ENCODE measurements at places on chromosomes 5 and 9.

DNA sequence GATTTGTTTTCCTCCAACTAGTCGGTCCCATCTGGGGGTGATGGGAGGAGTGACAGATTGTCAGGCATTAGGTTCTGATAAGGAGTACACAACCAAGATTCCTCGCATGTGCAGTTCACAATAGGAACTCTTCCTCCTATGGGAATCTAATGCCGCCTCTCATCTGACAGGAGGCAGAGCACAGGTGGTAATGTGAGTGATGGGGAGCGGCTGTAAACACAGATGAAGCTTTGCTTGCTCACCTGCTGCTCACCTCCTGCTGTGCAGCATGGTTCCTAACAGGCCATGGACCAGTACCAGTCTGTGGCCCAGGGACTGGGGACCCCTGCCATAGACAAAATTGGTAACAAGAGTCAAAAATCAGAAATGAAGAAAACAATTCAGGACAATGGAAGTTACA is 173.3 kb upstream of the HMHB1 start:
- no peak for DNase-seq

- no peak for DNase-seq
These were observed 762.7 kb downstream of the TLE1 start for GRCh38 chr9:80926611-80927010.

GRCh38 chr9:125992557-125992956 is 245.4 kb downstream of the PBX3 start:
- no peak for DNase-seq

- no peak for DNase-seq
These were observed 6.6 kb upstream of the RNF20 start for GRCh38 chr9:101527066-101527465.

DNA sequence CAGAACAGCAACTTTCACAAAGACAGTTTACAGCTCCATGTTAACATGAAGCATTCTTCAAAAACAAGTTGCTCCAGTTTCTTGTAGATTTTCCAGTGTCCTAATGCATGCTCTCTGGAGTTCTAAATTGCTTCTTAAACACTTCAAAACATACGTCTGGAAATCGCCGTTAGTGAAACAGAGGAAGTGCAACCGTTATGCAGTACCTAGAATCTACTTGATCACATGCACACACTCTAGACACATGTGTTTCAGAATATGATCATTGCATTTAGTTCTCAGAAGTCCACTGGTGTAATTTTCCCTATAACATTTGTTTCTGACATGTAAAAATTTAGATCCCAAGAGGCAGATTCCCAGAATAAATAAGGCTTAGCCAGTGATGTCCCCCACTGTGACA is 41.1 kb upstream of the RUFY1 start:
- DNase-seq = no peak

DNA sequence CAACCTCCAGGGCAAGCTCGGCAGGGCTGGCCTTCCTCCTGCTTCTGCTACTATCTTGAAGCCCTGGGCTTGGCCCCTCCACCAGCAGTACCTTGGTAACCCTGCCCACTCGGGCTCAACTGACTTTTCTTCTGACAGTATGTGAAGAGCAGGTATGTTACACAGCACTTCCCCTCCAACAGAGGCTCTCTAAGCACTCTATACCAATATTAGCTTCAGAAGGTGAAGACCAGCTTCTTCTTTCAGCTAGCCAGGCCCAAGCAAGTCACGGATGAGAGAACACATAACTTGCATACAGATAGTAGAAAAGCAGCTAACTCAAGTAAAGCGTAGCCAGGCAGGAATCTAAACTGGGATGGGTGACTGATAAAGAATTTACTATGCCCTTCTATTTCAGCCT is 64.3 kb downstream of the FEM1C start:
- no peak for DNase-seq

- DNase-seq = no peak
These were observed 142.2 kb upstream of the KLF4 start for GRCh38 chr9:107631788-107632187.

DNA sequence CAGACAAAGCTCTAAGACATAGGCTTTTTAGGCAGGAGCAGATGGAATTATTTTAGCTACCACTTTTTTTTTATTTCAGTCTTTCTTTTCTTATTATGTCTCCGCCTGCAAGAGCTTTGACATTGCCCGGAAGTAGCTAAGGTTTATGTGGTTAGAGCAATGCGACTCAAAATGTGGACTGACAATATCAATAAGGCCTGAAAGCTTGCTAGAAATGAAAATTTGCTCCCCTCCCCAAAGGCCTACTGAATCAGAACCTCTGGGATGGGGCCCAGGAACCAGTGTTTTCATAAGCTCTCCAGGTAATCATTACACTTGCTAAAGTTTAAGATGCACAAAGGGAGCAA is 81.3 kb downstream of the SUSD1 start:
- DNase-seq = no peak

DNA sequence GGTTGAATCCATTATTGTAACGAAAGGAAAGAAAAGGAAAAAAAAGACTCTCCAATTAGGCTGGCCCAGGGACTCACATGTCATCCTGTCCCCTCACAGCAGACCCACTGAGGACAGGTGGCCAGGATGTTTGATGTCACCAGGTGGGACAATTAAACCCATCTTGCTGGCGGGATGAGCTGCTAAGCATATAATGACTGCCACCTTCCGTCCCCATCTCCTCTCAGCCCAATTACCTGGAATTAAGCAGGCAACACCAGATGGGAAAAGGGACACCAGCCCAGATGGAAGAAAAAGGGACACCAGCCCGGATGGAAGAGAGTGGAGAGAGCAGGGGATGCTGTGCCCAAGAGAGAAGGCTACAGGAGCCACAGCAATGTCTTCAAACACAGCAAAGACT is 116.6 kb upstream of the SARDH start:
- no peak for DNase-seq

- no peak for DNase-seq
These were observed 7.3 kb downstream of the F2R start for GRCh38 chr5:76723266-76723665.

DNA sequence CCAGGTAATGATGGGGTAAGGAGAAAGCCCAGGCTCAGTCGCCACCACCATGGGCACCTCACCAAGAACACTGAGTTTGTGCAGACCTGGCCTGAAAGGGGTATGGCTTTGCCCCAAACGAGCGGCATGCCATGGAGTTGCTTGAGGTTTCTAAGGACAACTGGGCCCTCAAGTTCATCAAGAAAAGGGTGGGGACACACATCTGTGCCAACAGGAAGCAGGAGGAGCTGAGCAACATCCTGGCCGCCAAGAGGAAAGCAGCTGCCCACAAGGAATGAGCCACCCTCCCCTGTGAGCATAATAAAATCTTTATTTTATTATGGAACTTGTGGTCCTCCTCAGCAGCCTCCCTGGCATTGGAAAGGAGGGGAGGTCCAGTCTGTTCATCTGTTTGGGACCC is 23.8 kb downstream of the CD14 start:
- no peak for DNase-seq

- DNase-seq = no peak
These were observed at the start of gene LMX1B for GRCh38 chr9:126613651-126614050. LMX1B (plus strand) TSS chr9:126613928; CDS start chr9:126614450, 522 bp downstream.

- peak; percentile 12 for DNase-seq
These were observed 44.2 kb upstream of the COL15A1 start for GRCh38 chr9:98899408-98900056.

GRCh38 chr9:34570809-34571480 is 18.6 kb downstream of the CNTFR start:
- no peak for DNase-seq

DNA sequence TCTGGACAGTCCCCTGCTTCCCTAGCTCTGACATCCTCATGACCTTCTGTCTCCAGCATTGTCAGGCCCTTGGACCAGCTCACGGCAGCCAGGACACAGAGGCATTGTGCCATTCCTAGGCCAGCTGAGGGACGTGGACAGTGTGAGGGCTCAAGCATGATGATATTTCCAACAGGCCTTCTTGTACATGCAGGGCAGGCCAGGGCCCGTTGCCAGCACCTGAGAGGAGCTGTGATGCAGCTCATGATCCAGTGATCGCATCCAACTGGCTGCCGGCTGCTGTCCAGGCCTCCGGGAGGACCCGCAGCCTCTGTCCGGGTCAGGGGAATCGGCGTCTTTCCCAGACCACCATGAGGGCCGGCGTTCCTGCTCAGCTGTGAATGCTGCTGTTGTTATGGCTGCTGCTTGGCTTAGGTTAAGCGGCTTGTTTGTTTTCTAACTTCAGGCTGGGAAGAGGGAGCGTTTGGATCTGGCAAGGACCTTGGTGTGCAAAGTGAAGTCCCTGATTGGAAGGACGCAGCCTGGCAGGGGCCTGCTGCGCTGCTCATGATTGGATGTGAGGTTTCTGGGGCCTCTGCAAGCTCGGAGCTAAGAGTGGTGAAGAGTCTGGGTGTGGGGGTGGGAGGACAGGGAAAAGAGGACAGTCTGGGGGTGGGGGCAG is 53.8 kb downstream of the PDZD2 start:
- peak; percentile 24 for DNase-seq

- DNase-seq = no peak
These were observed 10.9 kb downstream of the HK3 start for GRCh38 chr5:176888016-176888864.

- DNase-seq = no peak
These were observed 159.4 kb downstream of the SIL1 start for GRCh38 chr5:139038613-139039305.

DNA sequence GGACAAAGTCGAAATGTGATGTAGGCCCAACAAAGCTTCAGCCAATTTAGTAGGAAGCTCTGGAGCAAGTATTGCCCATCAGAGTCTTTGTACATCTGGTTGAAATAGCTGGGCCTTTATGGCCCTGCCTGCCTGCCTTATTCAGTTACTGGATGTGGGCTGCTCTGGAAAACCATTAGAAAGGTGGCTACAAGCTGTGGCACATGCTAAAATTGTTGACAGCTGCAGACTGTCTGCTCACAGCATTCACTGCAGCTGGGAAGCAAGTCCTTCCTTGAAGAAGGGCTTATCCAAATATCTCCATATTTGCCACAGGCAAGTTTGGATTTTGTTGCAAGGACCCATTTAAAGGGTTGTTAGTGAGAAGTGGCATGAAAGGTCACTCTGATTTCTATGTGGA is 24.4 kb downstream of the SMIM15 start:
- DNase-seq = no peak

DNA sequence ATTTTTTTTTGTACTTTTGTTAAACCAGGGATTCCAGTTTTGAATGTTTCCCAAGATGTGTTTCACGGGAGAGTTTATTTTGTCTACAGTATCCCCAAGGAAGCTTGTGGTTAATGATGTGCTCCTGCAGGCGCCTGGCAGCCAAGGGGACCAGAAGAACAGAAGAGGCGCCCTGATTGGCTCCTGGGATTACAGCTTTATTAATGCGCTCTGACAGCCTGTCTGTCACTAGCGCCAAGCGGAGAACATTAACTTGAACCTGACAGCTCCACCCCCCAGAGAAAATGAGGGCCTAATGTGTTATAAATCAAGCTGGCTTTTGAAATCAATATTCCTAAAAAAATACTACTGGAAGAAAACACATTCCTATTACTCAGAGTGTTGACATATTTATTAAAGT is 5.0 kb upstream of the FBXL7 start:
- DNase-seq = no peak

DNA sequence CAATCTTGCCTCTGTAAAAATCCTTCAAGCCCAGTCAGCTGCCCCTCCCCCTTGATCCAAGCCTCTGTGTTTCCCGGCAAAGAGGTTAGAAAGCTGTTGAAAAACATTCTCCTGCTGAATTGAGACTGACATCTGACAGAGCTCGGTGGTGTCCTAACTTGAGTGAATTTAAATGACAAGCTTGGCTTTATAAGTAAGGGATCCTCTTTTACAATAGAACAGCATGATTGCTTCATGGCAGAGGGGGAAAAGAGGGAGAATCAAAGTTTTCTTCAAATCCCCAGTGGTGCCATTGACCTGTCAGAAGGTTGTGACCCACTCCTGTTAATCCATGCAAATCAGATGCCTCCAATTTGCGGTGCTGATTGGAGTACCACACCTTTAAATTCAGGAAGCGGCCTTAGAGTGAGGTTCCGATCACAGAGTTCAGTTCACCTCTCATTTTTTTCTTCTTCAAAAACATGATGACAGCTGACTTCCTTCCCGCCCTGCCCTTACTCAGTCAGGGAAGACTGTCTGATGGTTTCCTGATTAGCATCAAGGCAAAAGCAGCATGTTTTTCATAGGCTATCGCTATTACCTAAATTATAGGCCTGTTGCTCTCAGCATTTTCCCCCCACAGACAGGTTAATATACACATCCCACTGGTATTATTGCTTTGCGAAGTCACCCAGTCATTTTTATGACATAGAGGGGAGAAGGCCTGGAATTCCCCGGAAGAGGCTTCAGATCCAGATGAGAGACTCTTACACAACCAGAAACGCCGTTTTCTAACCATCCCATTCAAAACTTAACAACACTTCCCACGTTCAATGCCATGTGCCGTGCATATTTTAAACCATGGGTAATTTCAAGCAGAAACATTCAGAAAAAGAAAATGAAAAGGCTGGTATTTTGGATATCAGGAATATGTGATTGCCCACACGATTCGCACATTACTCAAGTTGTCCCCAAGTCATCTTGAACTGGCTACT is 141.4 kb downstream of the EBF1 start:
- no peak for DNase-seq

DNA sequence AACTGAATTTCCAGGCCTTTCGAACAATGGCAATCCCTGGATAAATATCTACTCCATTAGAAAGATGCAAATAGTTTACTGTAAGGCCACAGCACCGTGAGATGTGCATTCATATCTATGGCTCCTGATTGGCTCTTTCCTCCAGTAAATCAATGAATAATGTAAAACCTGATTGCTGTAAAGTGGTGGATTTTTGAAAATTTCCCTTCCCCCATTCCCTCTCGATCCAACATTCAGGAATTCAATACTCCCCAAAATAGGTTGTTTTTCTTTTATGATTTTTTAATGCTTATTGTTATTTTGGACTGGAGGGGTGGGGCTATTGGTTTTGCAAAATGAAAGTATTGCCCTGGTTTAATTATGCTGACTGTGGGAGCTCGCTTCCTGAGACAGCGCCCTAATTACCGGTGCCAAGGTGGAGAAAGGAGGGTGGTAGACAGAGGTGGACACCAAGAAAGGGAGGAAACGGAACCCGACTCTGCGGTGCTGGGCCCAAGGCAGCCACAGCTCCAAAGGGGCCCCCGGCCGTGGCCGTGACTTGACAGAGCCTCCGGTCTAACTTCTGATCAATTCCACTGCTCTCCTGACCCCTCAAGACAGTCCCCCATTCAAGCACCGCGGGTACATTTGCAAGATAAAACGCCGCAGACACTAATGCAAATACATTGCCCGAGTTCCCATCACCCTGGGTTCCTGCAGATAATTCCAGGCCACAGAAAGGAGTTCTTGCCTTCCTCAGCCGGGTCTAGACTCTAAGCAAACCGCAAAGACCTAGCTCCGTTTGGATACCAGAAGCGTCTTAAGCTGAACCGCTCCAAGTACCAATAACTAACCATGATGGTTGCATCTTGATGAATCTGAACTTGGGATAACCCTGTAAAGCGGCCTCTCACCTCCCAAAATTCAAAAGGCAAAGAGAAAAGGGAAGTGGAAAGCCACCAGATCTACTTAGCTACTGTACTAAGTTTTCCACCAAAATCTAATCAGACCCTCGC is 211.2 kb downstream of the MEF2C start:
- DNase-seq = no peak
